Stimulated activated CD4-positive, alpha-beta T cell treated with anti-CD3 and anti-CD28 coated beads, TNF-alpha, amount 100 ng/mL, for 24 hours (primary cell): ENCODE measurements at places on chromosomes 2 and 18.

DNA sequence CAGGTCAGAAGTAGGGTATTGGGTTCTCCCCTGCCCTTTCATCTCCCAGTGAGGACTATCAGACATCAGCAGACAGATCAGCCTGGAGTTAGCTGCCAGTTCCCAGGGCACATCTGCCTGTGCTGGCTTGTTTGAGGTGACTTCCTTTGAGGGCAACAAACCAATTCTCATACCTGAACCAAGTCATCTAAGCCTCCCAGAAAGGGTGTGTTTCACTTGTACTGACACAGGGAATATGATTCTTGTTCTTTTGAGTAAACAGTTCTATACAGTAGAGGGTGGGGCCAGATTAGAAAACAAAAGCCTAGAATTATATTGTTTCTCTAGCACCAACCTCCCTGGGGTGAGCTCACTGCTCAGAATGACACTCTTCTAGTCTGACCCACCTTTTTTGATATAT, 591.9 kb downstream of the SLC4A3 start:
- no peak for DNase-seq

DNA sequence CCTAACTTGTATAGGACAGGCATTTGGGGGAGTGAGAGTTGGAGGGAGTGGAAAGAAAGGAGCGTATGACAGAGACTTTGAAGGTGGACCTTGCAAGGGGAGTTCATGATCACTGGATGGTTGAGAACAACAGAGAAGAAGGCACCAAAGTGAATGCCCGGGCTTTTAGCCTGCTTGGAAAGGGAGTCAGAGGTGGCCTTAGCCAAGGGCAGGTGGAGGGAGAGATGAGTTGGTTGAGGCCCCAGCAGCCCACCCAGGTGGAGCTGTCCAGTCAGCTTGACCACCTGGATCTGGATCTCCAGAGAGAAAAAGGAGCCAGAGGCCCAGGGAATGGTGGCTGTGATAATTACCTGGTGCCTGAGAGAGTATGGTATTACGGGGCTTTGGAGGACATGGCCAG, 73.6 kb downstream of the COA5 start:
- DNase-seq = no peak

DNA sequence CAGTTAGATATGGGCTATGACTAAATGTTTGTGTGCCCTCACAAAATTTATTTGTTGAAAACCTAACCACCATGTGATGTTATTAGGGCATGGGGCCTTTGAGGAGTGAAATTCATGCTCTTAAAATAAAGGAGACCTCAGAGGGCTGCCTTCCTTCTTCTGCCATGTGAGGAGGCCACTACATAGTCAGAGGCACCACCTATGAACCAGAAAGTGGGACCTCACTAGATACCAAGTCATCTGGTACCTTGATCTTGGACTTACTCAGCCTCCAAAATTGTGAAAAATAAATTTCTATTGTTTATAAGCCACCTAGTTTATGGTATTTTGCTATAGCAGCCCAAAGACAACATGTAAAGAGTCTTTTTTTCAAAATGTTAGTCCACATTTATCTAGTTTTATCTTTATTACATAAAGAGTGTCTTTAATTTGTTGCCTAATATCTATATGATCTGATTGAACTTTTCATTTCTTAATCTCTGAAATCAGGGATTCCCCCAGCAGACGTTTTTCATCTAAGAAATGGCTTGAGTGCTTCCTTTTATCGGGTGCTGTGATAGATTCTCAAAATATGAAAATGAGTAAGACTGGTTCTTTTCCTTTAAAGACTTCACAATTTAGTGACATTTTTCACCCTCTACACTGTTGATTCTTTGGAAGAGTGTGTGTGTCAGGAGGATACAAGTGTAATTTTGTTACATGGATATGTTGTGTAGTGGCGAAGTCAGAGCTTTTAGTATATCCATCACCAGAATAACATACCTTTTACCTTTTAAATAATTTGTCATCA, 34.2 kb downstream of the PMS1 start:
- no peak for DNase-seq

GRCh38 chr2:36453652-36454051, 98.1 kb downstream of the CRIM1 start:
- DNase-seq = no peak

DNA sequence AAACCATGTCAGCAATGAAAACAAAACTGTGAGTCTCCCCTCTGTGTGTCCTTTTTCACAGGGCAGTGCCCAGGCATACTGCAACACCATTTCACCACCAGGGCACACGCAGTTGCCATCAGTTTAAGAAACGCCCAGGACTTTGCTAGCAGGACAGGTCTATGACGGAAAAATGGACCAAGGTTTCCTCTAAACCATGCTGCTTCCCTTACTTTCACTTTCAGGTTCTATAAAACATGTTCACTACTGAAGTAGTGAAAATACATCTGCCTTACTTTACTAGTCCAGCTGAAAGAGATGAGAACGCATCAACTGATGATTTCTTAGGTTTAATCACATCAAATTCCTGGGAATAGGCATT, 110.5 kb downstream of the TCF4 start:
- no peak for DNase-seq

DNA sequence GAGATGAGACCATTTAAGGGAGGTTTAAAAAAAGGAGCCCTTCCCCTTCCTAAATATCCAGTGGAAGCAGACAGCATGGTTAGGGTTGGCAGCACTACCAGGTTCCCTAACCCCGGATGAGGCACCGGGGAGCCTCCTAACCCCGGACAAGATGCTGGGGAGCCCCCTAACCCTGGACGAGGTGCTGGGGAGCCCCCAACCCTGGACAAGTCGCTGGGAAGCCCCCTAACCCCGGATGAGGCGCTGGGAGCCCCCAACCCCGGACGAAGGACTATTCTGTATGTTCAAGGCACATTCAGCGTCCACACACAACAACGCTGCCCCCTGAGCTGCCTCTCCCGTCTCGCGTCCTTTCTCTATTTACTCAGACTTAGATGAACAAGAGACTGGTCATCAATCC, 51.9 kb downstream of the ANKMY1 start:
- no peak for DNase-seq

GRCh38 chr2:29485631-29486030, 370.4 kb downstream of the CLIP4 start:
- no peak for DNase-seq

GRCh38 chr2:119575439-119575838, 31.2 kb downstream of the CFAP221 start:
- DNase-seq = no peak

DNA sequence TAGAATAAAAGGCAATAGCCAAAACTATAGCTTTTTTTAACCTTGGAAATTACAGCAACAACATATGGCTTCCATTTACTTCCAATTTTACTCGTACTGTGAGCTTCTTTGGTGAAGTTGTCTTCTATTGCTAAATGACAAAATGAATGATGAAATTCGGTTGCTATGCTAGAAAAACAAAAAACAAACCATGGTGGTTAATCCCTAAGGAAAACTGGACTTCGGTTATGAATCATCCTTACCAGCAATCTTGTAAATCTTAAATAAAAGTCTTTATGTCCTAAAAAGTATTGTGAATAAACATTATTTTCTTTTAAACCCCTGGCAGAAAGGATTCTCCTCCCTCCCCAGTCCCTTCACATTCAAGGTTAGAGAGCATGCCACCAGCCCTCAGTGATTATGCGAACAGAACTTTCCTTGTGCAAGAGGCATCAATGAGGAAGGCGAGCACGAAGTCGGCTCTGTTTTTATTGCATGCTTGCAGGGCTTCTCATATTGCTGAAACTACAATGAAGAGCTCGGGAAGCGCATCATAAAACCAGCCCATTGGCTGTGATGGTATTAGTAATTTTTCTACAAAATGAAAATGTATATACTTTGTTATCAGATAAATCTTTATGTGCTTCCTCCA, 62.9 kb downstream of the ZNF521 start:
- DNase-seq = no peak

GRCh38 chr2:236545814-236546480, 23.7 kb upstream of the ACKR3 start:
- no peak for DNase-seq

DNA sequence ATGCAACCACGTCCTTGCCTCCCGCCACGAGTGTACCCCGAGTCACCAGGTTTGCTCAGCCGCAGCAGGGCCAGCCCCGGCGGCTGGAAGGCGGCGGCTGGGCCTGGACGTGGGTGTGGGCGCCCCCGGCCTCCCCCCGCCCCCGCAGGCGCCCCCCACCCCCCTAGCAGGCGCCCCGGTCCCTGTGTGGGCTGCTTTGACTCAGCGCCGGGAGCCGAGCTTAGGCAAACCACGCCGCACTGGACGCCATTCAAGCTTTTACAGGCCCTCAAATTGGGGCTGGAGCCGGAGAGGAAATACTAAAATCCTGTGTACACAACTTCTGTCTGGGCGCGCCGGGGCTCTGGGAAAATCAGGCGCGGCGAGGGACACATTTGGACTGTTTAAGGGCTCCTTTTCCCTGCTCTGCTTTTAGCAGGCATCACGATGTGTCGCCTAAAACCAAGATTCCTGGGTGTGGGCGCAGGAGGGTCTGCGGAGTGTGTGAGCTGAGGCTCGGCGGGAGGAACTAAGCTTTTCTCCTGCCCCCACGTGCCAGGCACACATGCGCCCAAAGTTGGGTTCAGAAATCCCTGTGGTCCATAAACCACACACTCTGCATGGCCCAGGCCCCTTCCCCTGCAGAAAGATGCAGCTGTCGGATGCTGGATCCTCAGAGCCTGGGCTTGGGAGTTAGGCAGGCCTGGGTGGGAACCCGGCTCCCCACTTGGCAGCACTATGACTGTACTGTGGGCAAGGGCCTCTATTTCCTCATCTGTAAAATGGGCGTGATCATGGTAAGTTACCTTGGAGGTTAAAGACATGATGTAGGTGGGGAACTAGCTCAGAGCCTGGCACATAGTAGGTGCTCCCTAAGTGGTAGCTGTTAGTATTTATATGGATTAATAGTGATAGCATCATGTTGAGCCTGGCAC, 57.6 kb downstream of the ATOH8 start:
- DNase-seq = no peak

- no peak for DNase-seq
Observed at GRCh38 chr18:63799189-63799588, 24.0 kb downstream of the SERPINB7 start.

- no peak for DNase-seq
Observed at GRCh38 chr18:71125581-71125980, 836.7 kb downstream of the SOCS6 start.

- no peak for DNase-seq
Observed at GRCh38 chr2:40716879-40717278, 265.0 kb upstream of the SLC8A1 start.

DNA sequence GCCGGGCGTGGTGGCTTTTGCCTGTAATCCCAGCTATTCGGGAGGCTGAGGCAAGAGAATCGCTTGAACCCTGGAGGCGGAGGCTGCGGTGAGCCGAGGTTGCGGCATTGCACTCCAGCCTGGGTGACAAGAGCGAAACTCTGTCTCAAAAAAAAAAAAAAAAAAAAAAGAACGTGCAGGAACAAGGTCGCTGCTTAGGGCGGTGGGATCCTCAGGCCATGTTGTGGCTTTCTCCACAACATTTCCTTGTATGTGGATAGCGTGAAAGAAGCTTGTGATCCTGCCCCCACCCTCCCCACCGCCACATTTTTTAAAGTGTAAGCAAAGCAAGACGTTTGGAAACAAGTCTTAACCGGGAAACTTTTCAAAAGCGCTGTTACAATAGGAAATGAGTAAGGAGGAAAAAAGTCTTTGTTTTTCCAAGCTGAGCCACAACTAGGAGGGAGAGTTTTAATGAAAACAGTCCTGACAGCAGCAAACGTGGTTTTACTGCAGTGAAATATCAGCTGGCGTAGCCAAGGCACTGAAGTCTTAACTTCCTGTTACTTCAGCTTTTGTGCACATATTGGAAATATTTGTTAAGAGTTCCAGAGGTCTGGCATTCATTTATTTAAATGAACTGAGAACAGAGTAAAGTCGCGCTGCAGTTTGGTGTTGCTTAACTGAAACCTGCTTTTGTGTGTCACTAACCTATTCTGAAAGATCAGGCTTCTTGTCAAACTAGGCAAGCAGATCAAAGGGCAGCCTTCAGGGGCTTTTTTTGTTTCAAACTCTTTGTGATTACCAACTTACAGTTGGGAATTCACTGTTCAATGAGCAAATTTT, 3.8 kb downstream of the TGIF1 start:
- DNase-seq = no peak

- no peak for DNase-seq
Observed at GRCh38 chr2:216520112-216520511, 21.5 kb downstream of the RPL37A start.

GRCh38 chr2:186992597-186992996, 143.6 kb upstream of the ZSWIM2 start:
- no peak for DNase-seq
